ENCODE measurements at places on chromosomes 11 and 22.

DNA sequence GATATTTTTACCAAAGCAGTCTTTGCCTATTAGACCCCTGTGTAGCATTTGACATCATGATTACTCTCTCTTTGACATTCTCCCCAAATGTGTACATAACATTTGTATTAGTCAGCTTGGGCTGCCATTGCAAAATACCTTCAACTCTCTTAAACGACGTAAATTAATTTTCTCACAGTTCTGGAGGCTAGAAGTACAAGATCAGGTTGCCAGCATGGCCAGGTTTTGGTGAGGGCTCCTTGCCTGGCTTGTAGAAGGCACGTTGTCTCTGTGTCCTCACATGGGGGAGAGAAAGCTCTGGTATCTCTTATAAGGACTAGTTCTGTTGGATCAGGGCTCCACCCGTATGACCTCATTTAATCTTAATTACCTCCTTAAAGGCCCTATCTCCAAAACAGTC lies 12.3 kb upstream of the DLAT start:
- DNase-seq = no peak

GRCh38 chr22:20464096-20464614 lies 26.5 kb upstream of the SCARF2 start:
- no peak for DNase-seq

DNA sequence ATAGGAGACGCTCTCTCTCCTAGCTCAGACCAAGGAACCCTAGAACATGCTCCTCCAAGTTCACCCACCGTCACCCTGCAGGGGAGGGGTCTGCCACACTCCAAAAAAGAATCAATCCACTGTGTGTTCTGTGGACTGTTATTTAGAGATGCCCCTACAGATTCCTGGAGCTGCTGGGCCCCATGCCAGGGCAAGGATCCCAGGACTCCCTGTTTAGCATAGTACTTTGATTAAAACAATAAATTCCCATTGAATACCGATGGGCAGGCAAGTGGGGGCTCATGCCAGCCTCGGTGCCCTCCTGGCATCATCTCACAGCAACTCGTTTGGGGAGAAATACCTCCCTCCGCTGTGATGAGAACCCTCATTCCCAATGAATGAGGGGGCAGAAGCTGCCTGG lies 247.5 kb downstream of the ST3GAL4 start:
- no peak for DNase-seq

DNA sequence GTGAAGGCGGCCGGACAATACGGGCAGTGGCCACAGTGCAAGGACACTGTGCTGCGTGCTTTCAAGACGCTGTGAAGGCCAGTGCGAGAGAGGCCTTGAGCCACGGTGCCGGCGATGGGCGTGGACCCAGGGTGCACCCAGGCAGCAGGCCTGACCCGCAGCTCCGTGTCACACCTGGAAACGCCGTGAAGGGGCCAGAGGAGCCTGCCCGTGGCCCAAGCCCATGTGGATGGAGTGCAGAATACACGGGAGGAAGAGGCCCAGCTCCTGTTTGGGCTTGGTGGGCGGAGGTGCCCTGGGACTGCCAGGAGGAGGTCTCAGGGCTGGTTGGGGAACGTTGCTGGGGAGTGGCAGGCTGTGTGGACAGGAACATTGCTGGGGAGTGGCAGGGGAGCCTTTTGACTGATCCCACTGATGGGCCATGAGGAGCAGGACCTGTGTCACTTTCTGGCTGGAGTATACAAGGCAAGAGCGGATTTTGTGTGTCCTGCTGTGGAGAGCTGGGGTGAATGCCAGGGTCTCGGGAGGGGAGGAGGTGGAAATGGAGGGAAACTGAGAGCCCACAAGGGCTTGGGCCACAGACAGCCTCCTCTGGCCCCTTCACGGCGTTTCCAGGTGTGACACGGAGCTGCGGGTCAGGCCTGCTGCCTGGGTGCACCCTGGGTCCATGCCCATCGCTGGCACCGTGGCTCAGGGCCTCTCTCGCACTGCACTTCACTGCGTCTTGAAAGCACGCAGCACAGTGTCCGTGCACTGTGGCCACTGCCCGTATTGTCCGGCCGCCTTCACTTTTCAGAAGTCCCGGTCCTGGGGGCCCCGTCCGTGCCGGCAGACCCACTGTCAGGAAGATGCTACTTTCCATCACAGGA lies 925.4 kb downstream of the BRD1 start:
- DNase-seq = peak; percentile 84
